Cerebellar cortex (tissue), 1 donor: ENCODE measurements at places on chromosomes 2 and 18.

GRCh38 chr2:1874101-1874865, 130.0 kb upstream of the PXDN start:
- no peak for DNase-seq

DNA sequence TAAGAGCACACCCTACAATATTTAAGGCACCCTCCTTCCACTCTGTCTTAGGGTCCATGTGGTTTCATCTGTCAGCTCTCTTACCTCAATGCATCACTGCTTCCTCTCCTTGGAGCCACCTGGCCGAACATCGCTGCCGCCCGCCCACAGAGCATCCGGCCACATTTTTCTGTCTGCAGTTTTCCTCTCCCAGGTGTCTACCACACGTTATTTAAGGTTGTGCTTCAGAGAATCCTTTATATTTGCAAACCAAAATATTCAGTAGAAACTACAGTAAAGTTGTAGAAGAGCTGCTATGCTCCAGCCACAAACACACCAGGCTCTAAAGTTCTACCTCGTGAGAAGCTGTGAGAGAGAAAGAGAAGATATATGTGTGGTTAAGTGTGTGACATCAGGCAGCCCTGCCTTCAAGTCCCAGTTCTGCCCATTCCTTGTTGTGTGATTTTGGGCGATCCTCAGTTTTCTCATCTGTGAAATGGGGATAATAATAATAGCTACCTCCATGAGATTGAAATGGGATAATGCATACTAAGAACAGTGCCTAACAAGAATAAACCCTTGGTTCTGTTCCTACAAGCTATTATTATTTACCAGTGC, 4.9 kb upstream of the STK17B start:
- no peak for DNase-seq

DNA sequence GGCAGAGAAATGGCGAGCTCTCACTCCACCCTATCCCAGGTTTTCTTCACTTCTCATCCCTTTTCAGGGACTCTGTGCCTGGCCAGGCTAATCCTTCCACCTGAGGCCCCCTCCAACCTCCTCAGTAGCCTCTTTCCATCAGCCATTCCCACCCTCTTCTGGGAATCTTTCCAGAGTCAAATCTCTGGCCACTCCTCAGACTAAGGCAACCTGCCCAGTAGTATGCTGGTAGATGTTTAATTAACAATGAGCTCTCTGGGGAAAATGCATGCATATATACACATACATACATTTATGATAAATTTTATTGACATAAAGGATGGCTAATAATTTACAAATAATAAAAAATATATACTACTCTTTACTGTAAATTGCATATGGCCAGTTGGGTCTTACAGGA, 11.4 kb upstream of the ASPRV1 start:
- no peak for DNase-seq

DNA sequence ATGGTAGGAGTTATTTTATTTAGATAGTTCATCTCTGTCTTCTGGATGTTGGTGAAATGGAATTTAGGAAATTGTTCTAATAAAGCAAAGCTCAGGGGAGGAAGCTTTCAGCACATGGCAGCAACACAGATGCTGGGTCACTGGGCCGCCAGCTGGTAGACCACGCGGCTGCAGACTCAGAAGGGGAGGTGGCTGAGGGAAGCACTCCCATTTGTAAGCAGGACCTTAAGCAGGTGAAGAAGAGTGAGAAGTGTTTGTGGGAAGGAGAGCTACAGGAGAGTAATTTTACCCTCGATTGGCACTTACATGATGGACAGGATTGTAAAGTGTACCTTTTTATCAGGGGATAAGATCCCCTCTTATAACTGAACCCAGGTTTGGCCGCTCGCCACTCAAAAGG, 24.4 kb downstream of the NMS start:
- no peak for DNase-seq

GRCh38 chr2:1701556-1702185, 42.6 kb downstream of the PXDN start:
- DNase-seq, result no peak
